ENCODE measurements at places on chromosomes 1 and 21.

DNA sequence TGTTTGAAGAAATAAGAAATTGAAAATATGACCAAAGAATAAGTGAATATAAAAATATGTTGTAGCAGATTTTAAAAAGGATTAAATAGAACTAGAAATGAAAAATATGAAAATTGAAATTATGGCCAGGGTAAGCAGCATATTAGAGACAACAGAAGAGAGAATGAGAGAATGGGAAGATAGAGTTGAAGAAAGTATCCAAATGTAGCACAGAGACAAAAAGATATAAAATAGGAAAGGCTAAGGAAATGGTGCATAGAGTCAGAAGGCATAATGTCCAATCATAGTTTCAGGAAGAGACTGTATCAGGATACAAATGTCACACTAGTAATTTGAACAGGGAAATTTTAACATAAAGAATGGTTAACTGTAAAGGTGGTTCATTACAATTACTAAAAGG lies 29.5 kb downstream of the AZIN2 start:
- no peak for DNase-seq

DNA sequence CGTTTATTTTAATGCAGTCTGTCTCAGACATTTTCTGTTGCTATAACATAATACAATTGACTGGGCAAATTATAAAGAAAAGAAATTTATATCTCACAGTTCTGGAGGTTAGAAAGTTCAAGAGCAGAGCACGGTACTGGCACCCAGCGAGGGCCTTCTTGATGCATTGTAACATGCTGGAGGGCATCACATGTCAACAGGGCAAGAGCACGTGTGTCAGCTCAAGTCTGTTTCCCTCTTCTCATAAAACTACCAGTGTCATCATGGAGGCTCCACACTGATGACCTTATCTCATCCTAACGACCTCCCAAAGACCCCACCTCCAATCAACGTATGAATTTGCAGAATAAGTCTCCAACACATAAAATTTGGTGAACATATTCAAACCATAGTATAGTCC lies 90.6 kb upstream of the GRIK1 start:
- DNase-seq, result no peak

DNA sequence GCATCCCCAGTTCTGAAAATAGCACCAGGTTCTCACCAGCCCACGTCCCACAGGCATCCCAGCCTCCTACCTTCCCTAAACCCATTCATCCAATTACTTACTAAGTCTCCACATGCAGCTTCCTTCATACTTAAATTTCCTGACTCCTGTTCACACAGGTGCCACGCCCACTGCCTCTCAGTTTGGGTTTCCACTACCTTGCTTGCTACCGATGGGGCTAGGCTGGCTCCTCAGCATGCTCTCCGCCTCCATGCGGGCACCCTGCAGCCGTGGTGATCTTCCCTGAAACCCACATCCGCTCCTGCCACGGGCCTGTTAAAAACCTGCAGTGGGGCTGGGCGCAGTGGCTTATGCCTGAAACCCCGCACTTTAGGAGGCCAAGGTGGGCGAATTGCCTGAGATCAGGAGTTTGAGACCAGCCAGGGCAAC lies 70.4 kb upstream of the ANGPTL1 start:
- no peak for DNase-seq

DNA sequence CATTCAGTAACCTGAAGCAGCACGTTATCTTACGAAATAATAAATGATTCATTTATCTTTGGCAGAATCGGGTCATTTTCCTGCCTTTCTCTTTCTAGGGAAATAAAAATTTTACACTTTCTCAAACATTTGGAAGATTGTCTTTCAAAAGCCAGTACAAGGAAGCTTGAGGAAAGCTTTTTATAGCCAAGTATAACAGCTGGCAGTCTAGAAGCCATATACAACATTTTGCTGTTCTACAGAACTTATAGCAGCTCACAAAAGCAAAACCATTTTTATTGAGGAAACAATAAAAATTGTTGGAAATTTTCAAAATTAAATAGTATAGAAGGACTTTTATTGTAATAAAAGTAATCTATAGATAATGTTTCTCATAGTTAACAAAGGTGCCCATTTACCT lies 448.6 kb downstream of the SMYD3 start:
- no peak for DNase-seq

DNA sequence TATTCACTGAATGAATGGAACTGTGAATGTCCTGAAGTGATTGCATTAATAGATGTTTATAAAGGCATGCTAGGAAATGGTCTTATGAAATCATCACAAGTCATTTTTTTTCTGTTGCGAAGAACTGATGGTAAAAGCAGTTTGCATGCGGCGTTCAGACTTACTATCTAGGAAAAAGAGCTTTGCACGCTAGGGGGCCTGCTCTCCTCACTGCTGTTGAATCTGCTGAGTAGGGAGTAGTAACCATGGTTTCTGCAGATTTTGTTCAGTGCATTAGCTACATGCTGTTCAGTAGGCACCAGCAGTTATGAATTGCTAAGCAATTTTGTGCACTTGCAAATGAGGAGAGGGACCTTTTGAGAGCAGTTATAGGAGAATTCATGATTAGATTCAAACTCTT lies 57.9 kb downstream of the CENPF start:
- no peak for DNase-seq

DNA sequence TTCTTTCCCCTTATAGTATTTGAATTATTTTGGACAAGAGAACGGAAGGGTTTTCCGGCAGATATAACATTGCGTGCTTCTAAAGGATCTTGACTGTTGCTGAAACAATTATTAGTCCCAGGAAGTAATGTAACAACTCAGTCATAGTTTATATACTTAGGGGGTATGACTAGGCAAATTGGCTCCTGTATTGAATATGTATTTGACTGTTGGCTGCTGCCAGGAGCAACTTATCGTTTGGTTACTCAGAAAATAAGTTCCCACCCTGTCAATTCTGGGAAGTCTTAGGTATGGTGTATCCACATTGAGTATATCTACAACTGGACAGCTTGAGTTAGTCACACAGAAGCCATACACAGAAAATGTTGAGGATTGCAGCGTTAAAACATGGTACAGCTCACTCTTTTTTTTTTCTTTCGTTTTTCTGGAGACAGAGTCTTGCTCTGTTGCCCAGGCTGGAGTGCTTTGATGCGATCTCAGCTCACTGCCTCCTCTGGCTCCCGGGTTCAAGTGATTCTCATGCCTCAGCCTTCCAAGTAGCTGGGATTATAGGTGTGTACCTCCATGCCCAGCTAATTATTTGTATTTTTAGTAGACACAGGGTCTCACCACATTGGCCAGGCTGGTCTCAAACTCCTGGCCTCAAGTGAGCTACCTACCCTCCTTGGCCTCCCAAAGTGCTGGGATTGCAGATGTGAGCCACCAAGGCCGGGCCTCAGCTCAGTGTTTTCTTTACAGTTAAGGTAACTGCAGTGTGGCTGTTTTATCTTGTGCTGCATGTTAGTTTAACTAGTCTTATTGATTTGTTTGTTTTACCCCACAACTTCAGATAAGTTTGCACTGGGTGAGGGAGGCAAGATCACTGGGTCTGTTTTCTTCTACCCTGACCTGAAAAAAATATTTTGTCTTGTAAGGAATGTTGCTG lies 10.2 kb downstream of the SMAP2 start:
- DNase-seq, result no peak

- DNase-seq, result no peak
Observed at GRCh38 chr1:112445596-112445995, 49.6 kb downstream of the CTTNBP2NL start.

GRCh38 chr1:116152950-116153691 lies 41.9 kb downstream of the MAB21L3 start:
- DNase-seq, result no peak

- DNase-seq, result no peak
Observed at GRCh38 chr1:53395671-53396215, 63.5 kb upstream of the DMRTB1 start.

DNA sequence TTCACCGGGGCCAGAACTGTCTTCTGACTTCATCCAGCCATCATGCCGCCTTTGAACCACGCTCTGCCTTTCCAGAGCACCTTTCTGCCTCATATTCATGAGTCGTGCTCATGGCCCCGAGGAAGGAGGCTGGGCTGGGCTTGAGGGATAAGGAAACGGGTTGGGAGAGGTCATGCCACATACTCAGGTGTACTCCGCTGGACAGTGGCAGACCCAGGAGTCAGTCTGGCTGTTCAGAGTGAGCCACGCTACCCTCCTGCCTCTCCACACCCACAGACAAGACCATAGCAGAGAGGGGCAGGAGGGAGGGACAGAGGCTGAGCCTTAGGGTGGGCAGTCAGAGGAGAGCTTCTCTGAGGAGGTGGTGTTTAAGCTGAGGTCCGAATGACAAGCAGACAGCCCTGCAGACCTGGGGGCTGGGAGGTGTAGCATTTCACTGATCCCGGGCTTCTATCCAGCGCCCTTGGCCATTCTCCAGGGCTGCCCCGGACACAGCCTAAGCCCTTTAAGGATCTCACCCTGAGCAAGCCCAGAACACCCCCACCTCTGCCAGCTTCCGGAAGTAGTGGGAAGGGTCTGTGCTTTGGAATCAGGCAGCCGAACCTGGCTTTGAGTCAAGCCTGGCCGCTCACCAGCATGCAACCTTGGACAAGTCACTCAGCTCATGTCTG lies 102.3 kb downstream of the LACTBL1 start:
- no peak for DNase-seq

DNA sequence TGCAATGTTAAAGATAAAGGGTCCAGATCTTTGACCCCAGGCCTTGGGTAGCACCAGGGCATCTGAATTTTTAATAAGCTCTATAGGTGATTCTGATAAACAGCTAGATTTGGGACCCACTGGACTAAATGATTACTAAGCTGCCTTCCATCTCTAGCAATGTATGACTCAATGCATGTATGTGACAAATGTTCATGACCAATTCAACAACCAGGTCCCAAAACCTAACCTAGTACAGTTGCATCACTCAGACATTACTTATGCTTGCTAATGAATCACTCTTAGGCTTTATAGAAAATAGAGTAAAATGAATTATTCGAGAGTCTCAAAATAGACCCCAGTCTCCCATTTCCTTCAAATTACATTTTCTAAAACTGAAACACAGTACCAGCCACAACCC lies 35.5 kb downstream of the RCAN1 start:
- no peak for DNase-seq

DNA sequence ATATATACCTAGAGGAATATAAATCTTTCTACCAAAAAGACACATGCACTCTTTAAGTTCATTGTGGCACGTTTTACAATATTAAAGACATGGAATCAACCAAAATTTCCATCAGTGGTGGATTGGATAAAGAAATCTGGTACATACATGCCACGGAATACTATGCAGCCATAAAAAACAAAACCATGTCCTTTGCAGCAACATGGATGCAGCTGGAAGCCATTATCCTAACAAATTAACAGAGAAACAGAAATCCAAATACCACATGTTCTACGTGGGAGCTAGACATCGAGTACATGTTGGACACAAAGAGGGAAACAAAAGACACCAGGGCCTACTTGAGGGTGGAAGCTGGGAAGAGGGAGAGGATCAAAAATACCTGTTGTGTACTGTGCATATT lies 33.0 kb upstream of the B3GALT2 start:
- no peak for DNase-seq

- no peak for DNase-seq
Observed at GRCh38 chr21:44892095-44892494, 18.6 kb upstream of the PTTG1IP start.

DNA sequence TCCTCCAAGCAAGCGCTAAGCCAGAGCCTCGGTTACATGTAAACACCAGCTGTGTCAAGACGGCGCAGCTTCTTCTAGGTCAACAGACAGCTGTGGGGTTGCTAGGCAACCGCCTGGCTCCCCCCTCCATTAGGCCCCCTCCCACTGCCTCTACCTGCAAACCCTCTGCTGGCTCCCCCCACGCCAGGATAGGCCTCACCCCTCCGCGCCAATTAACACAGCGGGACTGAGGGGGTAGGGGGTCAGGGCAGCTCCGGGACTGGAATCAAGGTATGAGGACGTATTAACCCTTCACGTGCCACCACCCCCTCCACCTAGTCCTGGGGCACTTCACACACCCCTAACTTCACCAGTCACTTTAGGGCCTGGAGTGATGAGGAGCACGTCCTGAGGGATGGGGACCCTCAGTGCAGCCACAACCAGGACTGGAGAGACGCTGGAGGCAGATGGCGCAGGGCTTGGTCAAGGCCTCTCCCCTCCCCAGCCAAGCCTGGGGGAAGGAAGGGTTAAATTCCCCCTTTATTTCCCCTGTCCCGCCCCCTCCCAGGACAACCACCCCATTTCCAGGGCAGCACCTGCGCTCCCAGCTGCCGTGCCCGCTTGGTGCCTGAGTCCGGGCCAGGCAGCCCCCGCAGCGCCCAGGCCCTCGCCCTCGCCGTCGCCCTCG lies 37.4 kb upstream of the WASF2 start:
- DNase-seq, result peak; percentile 18

GRCh38 chr1:175784831-175785230 lies 41.4 kb upstream of the TNR start:
- DNase-seq, result no peak

DNA sequence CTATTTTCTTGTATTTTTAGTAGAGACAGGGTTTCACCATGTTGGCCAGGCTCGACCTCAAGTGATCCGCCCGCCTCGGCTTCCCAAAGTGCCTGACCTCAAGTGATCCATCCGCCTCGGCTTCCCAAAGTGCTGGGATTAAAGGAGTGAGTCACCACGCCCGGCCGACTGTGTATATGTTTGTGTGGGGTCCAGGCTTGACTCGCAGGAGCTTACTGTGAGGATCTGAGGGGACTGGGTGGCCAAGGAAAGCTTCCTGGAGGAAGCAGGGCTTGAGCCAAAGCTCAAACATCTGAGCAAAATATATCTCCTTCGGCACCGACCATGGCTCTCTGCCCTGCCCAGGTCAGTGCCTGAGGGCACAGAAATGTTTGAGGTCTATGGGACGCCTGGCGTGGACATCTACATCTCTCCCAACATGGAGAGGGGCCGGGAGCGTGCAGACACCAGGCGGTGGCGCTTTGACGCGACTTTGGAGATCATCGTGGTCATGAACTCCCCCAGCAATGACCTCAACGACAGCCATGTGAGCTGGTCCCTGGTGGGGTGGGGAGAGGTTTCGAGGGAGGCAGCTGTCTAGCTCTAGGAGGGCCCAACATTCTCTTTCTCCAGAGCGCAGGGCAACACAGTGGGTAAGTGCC lies 10.5 kb downstream of the PADI3 start:
- DNase-seq, result no peak

DNA sequence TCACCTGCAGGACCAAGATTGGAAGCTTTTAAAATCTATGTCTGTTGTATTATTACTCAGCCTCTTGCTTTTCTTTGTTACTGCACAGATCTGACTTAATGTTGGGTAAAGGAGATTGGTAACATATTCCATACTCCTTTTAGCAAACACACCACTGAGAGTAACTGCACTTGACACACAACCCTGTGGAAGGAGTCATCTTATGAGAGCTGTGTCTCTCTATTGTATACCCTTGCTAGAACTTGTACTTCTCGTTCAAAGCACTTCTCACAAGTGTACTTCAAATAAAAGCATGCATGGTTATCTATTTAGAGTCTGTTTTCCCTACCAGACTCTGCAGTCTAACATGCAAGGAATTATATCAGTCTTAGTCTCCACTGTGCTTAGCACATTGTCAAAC lies 813.4 kb downstream of the ADGRL2 start:
- DNase-seq, result no peak

GRCh38 chr1:145757420-145757819 lies 38.1 kb downstream of the CD160 start:
- DNase-seq, result no peak
